ENCODE measurements at places on chromosomes 7 and 10. TPM values are rescaled to one million over a fixed set of nuclear protein-coding genes. Genes with fewer than 3 reads are reported as not detected.

DNA sequence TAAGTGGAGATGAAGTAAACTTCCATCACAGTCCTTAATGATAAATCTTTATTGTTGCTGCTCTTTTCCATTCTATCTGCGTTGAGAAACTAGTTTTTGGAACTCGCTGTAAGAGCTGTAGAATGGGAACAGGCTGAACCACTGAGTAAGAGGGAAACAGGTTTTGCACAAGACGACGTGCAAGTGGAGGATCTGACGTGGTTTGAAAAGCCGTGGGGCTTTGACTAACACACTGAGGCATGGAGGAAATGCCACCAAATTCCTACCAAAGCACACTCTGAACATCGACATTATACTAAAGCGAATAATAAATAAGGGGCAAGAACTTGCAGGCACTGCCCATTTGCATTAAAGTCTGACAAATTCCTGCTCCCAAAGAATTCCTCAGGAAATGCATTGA lies 160.6 kb downstream of the KLF6 start:
- no peak for DNase-seq

The NAT16 gene
- not detected for total RNA-seq

DNA sequence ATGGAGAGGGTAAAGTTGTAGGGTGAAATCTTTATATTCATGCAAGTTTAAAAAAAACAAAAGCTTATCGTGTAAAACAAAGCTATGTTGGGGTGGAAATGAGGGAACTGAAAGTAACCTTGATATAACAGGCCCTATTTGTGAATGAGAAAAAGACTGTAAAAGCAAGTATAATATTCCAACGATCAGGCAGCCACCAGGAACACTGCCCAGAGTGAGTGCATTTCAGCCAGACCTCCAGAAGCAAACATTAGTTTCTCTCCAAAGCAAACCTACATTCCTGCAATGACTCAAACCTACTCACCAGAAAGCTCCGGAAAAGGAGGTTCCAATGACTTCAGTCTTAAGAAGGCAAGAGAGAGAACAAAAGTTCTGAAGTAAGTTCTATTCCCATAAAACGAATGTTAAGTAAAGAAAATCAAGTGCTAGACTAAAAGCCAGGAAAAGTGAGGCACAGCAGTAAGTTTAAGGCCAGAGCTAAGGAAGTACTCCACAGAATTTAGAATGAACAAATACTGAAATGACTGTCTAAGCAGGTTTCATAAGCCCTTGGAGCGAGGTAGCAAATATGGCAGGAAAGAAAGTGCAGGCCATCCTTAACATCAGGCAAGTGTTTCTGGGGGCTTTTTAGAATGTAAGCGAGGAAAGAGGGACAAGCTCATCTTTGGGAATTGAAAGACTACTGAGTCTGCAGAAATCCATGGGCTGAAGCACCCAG lies 493.1 kb downstream of the XPNPEP1 start:
- DNase-seq = no peak

The CRTAC1 gene
- 1.3 TPM for total RNA-seq

GRCh38 chr10:121152935-121153334 lies 301.8 kb downstream of the WDR11 start:
- DNase-seq = no peak

DNA sequence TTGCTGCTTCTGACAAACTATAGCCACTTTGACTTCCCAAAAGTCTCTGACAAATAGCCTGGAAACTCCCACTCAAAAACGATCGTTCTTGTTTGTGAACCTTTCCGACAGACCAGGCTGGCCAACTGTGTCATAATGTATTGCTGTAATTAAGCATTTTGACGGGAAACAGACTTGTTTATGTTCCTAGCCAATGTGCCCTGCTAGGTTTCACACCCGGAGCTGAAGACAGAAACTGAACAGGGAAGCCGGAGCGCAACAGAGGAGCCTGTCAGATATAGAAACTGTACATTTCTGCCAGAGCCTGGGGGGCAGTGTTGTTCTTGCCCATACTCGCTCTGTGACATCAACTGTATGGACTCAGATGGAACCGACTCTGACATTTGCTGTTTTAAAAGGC lies 55.3 kb upstream of the C7orf33 start:
- no peak for DNase-seq

GRCh38 chr7:74023092-74023536 lies 4.9 kb upstream of the ELN start:
- DNase-seq = peak; percentile 94

The C10orf95 gene
- 0.22 TPM for total RNA-seq

The BHLHA15 gene
- 0.67 TPM for total RNA-seq

All from mesenteric fat pad (tissue), 1 donor.